Activated CD8-positive, alpha-beta memory T cell treated with anti-CD3 and anti-CD28 coated beads, Interleukin-2, amount 50 U/mL, for 48 hours (primary cell): ENCODE measurements at places on chromosomes 16 and 17.
A peak's percentile ranks its signal among the peaks of the same experiment; 100 is the strongest.

- no peak for DNase-seq
Measured at GRCh38 chr17:77687921-77688320, 270.6 kb upstream of the TNRC6C start.

- DNase-seq = peak; percentile 74
Measured at GRCh38 chr17:74212209-74212912, 1.0 kb upstream of the TTYH2 start.

GRCh38 chr16:67529582-67530012, 968 bp downstream of the RIPOR1 start:
- DNase-seq = no peak

GRCh38 chr17:68289473-68289872, 1.5 kb downstream of the SLC16A6 start:
- no peak for DNase-seq

- DNase-seq = no peak
Measured at GRCh38 chr16:83343935-83344366, 463.8 kb upstream of the HSBP1 start.

GRCh38 chr17:36503456-36504155, 17.1 kb downstream of the ZNHIT3 start:
- DNase-seq = peak; percentile 42

DNA sequence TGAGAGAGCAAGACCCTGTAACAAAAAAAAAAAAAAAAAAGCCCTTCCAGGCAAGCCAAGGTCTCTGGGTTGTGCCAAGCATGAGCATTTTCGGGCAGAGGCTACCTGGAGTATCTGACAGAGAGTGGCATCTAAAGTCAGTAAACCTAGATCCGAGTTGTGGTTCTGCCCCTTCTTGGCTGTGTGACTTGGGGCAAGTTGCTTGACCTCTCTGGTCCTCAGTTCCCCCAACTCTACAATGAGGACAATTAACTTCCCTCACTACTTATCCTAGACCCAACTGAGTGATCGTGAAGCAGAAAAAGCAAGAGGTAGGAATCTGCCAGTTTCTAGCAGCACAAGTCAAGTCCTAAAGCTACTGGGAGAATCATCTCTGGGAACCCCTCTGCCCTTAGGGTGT, 34.4 kb downstream of the TMEM186 start:
- no peak for DNase-seq
